ENCODE measurements at places on chromosomes 6 and 20.

- DNase-seq = no peak
Measured at GRCh38 chr6:34179106-34179720, 33.3 kb upstream of the GRM4 start.

- no peak for DNase-seq
Measured at GRCh38 chr6:35473075-35473849, 5.1 kb downstream of the RPL10A start.

- peak; percentile 77 for DNase-seq
Measured at GRCh38 chr6:52363228-52363867, 1.4 kb downstream of the PAQR8 start.

GRCh38 chr6:101486726-101487125, 93.2 kb downstream of the GRIK2 start:
- DNase-seq = no peak

DNA sequence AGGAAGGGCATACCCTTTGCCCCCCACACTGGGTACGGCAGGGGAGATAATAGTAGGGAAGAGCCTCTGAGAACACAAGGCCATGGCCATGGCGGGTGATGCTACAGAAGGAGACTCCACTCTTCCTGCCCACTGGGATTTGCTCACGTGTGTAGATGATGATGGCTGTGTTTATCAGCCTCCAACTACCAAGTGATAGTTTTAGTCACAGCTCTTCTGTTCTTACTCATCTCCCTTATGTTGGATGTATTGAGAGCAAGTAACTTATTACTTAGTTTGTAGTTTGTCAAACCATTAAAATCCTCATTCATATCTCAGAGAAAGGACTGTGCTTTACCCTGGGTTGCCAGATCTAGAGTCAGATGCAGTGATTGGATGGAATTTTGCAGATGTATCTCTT, 66.0 kb downstream of the CDH26 start:
- DNase-seq = no peak

GRCh38 chr6:55433446-55434130, 106.3 kb downstream of the GFRAL start:
- no peak for DNase-seq

DNA sequence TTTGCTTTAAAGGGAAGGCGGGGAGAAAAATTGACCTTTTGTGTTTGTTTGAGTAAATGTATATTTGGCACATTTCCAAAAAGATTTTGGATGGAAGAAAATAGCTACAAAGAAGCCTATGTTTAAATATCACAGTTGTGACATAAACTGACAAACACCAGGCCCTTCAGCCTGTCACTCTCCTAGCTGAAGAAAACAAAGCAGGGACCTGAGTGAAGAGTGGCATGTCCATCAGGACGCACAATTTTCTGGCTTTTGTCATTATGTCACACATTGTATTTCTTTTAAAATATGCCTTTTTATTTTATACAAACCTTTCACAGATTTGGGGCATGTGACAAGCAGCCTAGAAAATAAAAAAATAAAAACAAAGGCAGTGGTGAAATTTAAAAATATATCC, 241.2 kb downstream of the OGFRL1 start:
- DNase-seq = no peak

GRCh38 chr6:15970517-15970916, 158.4 kb upstream of the MYLIP start:
- DNase-seq = no peak

GRCh38 chr20:54661880-54662465, 186.6 kb downstream of the DOK5 start:
- no peak for DNase-seq

DNA sequence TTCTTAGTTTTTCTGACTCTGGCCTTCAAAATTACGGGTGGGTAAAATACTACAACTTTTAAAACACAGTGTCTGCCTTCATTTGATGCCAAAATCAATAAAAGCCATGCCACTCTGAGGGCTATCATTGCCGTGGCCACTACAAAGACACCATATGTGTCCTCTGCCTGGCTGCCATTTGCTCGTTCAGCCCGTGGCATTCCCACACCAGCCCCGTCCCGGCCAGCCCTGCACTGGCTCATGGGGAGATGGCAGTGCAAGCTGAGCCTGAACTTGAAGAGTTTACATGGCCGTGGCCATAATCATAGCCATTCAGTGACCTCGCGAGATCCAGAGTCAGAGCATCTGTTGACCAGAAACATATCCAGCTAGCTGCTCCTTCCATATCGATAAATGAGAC, 79.2 kb downstream of the SMOC2 start:
- no peak for DNase-seq

GRCh38 chr6:37051138-37052026, 45.9 kb downstream of the FGD2 start:
- DNase-seq = peak; percentile 85

DNA sequence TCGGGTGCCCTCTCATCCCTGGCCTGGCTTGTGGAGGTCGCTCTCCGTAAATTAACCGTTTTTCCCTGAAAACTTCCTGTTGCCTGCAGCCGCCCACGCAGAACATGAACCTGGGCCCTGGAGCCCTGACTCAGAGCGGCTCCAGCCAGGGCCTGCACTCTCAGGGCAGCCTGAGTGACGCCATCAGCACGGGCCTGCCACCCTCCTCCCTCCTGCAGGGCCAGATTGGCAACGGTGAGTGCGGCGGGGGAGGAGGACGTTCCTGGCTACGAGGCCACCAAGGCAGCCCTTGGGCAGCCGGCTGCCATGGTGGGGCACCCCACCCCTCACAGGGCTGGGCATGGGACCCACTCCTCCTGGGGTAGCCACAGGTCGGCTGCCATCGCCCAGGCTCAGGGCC, 17.8 kb downstream of the SS18L1 start:
- no peak for DNase-seq

DNA sequence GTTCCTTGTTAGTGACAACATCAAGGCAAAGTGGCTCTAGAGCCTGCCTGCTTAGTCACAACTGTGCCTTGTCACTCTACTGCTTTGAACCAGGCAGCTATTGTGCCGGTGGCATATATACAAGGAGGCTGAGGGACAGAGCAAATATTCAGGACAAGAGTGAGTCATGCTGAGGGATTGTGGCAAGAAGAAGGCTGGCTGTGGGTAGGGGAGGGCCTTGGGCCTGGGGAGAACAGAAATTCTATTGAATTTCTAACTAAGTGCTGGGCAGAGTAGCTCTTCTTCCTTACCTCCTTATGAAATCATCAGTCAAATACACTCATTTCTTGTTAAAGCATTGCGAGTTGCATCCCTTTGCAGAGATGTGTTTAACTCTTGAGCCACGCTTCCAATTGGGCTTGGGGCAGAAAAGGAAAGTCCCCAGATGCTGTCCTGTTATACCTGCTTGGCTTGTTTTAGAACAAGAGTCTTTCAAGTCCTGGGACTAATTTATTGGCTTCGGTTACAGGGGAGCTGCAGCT, 59.7 kb downstream of the PFDN4 start:
- DNase-seq = peak; percentile 4

DNA sequence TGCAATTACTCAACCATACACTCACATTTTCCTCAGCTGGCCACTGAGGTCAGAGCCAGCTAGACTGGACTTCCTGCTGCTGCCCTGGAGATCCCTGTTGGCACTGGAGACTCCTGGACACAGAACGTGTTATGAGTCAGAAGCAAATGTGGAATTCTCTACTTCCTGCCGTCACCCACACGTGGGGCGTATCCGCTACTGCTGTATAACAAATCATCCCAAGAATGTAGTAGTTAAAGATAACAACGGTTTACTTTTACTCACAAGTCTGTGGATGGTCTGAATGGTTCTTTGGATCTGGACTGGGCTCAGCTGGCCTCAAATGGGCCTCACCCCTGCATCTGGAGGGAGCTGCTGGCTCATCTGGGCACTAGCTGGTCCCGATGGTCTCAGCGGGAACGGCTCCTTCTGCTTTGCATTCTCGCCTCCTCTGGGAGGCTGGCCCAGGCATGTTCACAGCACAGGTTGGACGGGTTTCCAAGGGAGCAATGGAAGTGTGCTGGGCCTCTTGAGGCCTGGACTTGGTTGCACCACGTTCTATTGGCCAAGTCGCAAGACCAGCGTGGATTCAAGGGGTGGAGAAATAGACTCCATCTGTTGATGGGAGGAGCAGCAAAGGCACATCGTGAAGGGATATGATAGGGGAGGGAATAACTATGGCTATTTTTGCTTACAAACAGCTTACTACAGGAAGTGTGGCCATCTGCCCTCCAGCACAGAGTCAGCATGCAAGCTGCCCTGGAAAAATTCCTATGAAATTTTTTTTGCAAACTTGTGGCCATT, 118.5 kb downstream of the SNX5 start:
- DNase-seq = no peak

DNA sequence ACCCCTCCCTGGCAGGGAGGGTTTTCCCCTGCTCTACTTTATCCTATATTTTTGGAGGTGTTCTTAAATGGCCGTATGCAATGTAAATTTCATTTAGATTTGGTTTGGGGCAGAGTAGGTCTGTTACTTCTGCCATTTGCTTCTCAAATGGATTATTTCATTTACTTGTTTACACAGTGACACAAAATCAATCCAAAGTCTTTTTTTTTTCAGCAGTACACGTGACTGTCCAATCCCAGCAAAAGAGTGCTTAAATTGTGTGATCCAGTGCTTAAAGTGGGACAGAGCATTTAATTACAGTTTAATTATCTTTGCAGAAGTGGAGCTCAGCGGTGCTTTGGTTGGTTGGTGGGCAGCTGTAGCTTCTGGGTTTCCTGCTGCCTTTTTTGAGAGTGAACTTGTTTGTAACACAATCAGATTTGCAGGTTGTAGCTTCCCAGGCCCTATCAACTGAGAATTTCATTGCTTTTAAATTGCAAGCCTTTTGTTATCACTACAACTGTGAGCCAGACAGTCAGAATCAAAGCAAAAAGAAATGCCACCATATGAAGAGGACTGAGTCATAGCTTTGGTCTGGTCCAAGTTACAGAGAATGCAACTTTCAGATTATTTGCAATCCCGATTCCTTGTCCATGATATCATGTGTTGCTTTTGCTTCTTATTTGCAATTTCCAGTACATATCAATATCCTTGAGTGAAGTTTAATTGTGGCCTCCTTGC, 216.9 kb downstream of the DOK5 start:
- DNase-seq = no peak

DNA sequence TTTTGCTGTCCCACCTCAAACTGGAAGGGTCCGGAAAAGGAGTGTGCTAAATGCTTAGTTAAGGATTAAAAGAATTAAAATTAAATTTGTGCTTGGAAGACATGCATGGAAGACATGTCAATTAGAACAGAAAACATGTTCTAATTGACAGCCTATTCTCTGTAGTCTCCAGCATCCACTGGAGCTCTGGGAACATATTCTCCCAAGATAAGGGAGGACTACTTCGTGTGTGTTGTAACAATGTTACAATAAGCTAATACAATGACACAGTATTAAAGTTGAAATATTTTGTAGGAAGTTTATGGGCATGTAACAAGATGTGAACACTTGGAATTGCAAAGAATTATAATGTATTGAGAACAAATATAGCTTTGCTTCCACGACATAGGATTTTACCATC, 567.4 kb upstream of the CITED2 start:
- DNase-seq = no peak

DNA sequence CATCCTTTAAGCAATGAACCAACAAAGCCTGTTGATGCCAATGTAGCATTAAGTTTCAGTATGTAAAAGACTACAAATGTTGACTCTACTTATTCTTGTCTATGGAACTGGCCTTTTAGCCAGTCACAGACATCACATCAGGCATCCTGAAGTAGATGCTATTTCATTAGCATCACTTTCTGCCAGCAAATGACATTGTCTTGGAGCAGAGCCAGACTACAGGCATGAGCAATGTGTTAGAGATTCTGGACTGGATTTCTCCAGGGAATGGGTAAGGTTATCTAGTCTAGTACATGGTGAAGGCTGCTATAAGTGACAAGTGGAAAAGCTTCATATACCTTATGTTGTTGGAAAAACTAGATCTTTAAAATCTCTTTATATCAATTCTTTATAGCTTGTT, 142.9 kb downstream of the ADGRB3 start:
- peak; percentile 92 for DNase-seq

DNA sequence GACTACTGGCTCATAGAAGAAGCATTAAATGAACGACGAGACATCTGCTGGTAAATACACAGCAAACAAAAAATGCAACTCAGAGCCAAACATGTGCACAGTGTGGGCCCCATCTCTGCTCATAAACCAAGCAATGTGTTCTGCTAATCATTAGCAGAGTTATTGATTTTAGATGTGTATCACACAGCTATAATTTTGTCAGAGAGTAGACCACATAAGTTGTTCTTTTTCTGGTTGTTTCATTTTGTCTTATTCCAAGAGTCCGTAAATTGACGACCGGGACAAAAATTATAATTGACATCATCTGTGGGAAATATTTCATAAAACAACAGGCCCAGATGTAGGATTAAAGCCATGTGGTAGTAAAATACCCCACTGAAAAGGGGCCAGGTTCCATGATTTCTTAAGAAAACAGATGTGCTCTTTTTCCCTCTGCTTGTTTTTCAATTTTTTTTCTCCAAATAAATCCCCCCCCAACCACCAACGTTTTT, 423.6 kb downstream of the HAO1 start:
- no peak for DNase-seq

DNA sequence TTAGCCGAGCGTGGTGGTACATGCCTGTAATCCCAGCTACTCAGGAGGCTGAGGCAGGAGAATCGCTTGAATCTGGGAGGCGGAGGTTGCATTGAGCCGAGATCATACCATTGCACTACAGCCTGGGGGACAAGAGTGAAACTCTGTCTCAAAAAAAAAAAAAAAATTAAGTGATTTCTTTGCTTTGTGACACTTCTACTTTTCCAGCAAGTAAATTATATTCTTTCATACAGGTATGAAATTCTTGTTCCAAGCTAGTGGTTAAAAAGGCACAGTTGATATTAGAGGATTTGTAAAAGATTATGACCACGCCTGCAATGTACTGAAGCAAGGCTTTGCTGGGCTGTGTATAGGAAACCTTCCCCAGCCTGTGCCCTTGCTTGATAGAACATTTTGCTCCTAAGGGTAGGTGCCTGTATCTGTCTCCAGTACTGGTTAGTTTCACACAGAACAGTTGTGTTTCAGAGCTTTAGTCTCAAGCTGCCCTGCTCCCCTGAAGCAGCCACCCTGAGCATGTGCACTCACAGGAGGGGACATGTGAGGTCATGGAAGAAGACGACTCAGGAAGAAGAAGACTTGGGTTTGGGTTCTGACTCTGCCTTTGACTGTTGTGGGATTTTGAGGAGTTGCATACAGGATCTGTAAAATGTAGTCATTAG, 10.2 kb downstream of the PTPN1 start:
- DNase-seq = no peak

GRCh38 chr6:38163186-38164130, 343.9 kb downstream of the ZFAND3 start:
- DNase-seq = no peak
